Fibroblast of lung (primary cell): ENCODE measurements at places on chromosomes 4 and X.

DNA sequence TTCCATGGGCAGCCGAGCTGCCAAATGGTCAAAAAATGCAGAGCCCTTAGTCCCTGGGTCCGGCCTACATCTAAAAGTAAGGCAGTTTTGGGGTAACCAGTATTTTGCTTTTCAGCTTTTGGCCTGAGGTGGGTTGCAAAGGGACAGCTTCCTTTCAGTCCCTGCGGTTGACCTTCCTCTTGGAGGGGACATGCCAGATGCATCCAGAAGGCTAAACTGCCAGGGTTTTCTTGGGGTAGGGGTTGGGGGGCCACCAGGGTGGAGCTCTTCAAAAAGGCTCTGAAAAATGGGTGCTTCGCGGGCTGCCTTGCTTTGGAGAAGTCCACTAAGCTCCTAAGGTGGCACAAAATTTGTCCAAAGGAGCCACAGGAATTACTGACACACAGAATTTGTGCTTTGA is 120.7 kb downstream of the UBE2K start:
- DNase-seq, result no peak

DNA sequence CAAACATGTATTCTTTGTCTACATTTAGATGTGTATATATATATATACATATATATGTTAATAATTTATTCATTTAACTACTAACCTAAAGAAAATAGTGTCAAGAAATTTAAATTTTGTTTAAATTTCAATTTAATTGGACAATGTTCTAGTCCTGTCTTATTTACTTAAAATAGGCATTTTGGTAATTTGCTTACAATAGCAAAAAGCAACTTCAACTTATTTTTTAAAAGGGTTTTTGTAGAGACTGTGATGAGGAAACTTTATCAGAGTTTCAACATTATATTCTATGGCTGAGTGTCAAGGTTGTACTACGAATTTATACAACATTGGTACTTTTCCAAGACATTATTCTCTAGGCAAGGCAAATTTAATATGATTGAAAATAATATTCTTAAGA is 212.0 kb upstream of the ARSJ start:
- DNase-seq, result no peak

GRCh38 chr4:75909405-75909804 is 7.2 kb upstream of the PPEF2 start:
- DNase-seq, result no peak

DNA sequence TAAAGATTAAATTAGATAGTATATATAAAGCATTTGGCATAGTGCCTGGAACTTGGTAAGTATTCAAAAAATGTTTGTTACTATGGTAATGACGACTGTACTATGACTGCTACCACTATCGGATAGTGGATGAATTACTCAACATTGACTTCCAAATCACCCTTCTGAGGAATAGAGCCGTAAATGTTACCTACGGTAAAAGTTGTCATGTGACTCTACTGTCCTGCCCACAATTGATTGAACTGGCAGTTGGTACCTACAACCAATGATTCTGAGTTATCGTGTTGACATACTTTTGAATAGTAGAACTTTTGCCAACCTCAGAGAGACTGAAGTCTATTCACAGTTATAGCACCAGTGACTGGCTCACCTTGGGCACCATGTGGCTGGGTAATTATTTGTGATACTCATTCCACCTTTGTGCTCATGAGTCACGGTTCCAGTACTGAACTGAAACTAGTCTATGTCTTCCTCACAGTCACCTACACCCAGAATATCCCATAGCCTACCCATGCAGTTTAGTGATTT is 185.5 kb upstream of the PITX2 start:
- DNase-seq, result peak; percentile 29

DNA sequence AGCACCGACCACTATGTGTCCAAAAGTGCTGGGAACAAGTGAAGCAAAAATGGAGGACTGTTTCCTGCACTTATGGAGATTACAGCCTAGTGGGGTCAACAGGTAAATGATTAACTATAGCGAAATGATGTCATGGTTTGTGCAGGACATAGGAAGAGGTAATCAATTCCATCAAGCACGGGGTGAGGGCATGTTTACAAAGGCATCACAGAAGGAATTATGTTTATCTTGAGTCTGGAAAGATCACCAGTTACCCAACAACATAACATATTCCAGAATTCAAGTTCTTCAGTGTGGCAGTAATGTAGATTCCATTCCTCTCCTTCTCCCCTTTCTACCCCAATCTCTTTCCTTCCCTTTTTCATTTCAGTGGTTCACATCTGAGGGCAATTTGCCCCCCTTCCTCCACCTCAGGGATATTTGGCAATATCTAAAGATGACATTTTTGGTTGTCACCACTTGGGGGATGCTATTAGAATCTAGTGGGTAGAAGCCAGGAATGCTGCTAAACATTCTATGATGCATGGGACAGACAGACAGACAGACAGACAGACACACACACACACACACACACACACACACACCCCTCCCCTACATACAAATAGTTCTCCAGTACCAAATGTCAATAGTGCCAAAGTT is 24.1 kb downstream of the FAM47E start:
- no peak for DNase-seq

DNA sequence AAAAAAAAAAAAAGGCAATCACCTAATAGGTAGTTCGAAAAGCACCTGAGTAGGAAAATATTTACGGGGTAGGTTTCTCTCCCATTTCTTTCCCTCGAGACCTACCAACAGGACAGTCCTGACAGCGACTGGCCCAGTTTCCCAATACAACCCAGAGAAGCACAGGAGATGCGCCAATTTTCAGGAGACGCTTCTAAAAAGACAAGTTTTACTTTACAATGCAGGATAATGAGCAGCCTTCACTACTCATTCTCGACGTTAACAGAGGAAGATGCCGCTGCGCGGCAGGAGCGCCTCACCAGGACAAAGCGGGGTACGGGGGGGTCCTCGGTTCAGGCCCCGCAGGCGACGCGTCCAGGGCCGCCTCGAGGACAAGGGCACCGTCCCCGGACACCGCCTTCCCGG is 708 bp downstream of the BCLAF3 start:
- DNase-seq, result no peak

GRCh38 chrX:24219320-24219719 is 69.8 kb downstream of the ZFX start:
- DNase-seq, result no peak

DNA sequence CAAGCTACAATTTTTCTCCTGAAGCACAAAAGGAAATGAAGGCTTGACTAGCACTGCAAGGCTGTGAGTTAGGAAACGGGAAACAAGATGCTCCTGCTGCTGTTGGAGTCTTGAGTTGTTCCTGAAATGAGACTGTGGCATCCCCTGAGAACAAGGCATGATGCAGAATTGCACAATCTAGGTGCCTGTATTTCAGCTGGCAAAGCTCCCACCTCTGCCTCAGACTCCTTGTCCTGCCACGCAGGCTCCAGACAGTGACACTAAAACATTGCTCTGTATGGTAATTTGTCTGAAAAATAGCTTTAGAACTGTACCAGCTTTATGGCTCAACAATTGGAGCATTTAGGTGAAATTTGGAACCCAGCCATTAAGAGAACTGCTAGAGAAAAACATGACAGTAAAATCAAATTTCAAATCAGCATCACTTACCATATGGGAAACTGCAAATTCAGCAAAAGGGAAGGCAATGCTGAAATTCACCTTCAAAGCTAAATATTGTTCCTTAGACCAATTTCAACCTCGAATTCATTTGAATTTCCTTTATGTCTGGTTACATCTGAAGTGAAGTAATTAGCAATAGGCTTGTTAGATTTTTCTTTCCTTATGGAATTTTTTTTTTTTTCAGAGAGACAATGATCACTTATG is 103.4 kb downstream of the MFAP3L start:
- DNase-seq, result peak; percentile 23

- no peak for DNase-seq
These were observed 5.8 kb upstream of the ADRA2C start for GRCh38 chr4:3760346-3760745.

DNA sequence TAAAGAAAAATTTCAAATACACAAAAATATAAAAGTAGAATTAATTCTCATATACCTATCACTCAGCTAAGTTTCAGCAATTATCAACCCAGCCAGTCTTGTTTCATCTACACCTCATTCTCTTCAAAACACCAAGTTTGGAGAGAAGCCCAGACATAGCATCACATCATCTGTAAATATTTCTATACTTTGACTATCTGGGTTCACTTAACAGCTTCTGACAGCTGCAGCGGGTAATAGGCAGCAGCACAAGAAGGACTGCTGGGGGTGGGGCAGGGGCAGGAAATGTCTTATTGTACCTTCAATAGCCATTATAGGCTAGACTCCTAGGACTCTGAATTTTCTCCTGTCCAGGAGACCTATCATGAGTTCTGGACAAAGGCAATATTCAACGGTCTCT is 54.1 kb downstream of the PHF8 start:
- DNase-seq, result peak; percentile 31

DNA sequence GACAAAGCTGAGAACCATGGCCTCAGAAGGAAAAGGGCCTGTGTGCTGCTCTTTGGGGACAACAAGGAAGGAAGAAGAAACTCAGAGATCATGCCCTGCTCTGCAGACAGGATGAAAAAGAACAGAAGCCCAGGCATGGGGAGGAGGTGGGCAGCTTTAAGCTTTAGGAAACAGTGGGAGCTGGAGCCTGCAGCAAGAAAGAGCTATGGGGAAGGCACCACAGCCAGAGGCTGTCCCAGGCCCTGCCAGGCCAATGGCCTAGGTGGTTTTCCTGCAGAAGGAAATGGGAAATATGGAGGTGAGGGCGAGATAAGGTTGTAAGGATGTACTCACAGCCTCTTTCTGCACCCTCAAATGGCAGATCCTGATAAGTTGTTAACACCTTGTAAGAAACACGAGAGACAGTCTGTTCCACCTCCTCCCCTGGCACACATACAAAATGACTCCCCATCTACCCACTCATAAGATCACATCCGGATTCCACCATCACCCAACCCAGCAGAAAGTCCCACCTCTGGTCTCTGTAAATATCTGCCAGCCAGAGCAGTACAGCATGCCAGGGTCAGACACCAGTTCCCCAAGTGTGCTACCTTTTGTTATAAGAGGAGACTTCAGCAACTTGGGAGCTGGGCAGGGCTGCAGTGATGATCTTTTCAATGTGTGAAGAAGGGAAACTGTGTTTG is 105.2 kb downstream of the RTL5 start:
- peak; percentile 45 for DNase-seq

GRCh38 chrX:72081605-72082320 is 50.0 kb downstream of the RTL5 start:
- DNase-seq, result no peak

DNA sequence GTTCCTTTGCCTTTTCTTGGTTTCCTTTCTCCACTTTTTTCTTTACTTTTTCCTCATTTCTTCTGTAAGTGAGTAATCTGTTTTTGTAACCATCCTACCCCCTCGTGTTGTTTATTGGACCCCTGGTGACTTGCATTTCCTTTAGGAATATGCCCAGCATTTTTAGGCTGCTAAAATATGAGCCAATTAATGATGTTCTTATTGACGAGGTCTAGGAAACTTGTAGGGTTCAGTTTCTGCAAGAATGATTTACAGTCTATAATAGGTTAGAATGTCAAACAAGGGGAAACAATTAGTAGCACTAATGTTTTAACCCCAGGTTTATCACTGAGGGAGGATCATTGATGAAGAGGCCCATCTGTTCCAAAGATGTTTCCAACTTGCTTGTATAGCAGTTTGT is 79.0 kb downstream of the CPE start:
- DNase-seq, result no peak

DNA sequence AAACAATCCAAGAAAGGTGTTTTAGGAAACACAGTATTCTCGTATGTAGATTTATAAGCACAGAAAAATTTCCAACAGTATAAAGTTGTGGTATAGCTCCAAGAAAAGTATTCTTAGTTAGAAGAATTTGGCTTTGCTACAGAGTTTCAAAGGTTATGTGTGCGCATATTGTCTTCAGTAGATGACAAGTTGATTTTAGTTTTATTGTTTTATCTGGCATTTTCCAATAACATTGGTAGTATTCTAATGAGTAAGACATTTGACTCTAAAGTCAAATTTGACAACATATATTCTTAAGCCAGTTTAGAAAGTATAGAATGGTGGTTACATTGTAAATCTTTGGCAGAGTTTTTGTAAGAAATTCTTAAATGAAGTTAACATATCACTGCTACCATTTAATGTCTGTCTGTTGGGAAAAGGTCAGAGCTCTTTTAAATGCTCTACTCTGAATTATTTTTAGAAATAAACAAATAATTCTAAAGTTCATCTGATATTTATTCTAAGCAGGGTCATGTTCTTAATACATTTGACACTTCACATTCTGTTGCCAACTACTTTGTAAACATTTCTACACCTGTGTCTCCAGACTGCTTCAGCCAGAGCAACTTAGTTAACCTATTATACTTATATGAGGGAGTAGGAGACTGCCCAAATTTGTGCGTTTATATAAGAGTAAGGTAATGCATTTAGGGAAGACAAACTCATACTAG is 30.0 kb downstream of the CLCN3 start:
- DNase-seq, result no peak

GRCh38 chrX:17167915-17168314 is 207.1 kb upstream of the NHS start:
- DNase-seq, result no peak

- no peak for DNase-seq
These were observed 65.1 kb upstream of the CCDC160 start for GRCh38 chrX:134171661-134172587.

DNA sequence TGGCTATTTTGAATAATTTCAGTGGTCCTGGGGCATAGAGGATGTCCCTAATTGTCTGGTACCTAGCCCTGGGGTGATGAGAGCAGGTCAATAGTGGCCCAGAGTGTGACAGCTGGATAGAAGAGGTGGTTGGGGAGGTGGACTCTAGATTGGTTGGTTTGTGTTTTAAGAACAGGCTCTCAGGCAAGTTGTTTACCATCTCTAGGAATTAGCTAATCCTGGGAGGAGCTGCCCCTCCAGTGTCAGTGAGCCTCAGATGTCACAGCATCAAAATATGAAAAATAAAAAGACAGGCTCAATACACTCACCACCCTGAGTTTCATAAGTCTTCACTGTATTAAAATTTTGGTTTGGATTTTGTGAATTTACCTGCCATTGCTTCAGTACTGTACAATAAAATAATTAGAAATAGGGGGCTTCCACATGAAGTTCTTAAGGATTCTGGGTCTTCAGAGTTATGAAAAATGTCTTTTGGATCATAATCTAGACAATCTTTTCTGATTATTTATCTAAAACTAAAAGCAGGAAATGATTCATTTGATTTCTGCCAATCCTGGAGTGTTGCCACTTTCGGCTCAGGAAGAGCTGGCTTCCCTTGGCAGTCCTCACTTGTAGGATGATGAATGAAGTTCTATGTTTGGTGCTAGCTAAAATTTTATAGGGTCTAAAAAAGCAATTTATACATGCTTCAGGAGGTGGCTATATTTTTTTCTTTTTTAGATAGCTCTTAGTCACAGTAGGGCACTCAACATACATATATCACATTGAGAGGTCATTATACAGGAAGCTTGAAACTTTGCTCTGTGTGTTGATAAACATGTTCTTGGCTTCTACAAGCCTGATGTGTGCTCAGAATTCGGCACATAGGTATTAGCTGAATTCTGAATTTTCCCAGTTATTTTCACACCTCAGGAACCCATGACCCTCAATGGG is 395.1 kb downstream of the RAB28 start:
- peak; percentile 47 for DNase-seq

- DNase-seq, result peak; percentile 58
These were observed 120.4 kb downstream of the PCDH7 start for GRCh38 chr4:30840571-30840970.

- peak; percentile 47 for DNase-seq
These were observed 96.1 kb upstream of the FAM9A start for GRCh38 chrX:8897259-8897658.
